ENCODE measurements at places on chromosomes 11 and 22. TPM values are rescaled to one million over a fixed set of nuclear protein-coding genes. Genes with fewer than 3 reads are reported as not detected.

- H3K36me3 ChIP-seq, result peaks cover 15% of the 10 kb centered on the region
- 0 out of 2 replicates have a peak, but pooled peaks cover 5% of the 10 kb centered on the region for H3K4me1 ChIP-seq
- H3K27ac ChIP-seq, result no peak overlapping the region
- H3K4me3 ChIP-seq, result no peak overlapping the region
Observed at GRCh38 chr22:38071421-38072321, 12.3 kb downstream of the SLC16A8 start.

TCF20 gene
- 23.7 TPM for total RNA-seq

CYB5R2 gene
- 0.53 TPM for total RNA-seq

- H3K27me3 ChIP-seq, result peaks cover 2% of the 10 kb centered on the region
- no peaks in the 10 kb centered on the region for H3K36me3 ChIP-seq
- DNase-seq, result no peak
- H3K27ac ChIP-seq, result no peak within 1 kb of the TSS
Observed at GRCh38 chr22:26617271-26618199, at the start of gene CRYBB1. CRYBB1 (minus strand) TSS chr22:26618027; CDS start chr22:26616319, 1,708 bp downstream.

GRCh38 chr11:92129811-92130210 is 94.8 kb upstream of the FAT3 start:
- H3K4me1 ChIP-seq, result peaks cover 6% of the 10 kb centered on the region
- no peaks in the 10 kb centered on the region for H3K36me3 ChIP-seq
- peak; percentile 19 for DNase-seq
- H3K27ac ChIP-seq, result no peak overlapping the region
